ENCODE measurements at places on chromosomes 2 and 18.

DNA sequence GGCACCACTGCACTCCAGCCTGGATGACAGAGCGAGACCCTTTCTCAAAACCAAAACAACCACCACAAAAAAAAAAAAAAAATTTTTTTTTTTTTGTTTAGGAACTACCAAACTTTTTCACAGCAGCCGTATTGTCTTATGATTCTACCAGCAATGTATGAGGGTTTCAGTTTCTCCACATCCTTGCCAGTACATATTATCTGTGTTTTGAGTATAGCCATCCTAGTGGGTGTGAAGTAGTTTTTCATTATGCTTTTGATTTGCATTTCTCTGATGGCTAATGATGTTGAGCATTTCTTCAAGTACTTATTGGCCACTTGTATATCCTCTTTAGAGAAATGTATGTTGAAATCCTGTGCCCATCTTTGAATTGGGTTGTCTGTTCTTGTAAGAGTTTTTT, 51.7 kb downstream of the COX7A2L start:
- no peak for DNase-seq

- no peak for DNase-seq
Measured at GRCh38 chr2:60215386-60215901, 338.0 kb downstream of the BCL11A start.

- no peak for DNase-seq
Measured at GRCh38 chr2:206518997-206519396, 75.7 kb downstream of the ADAM23 start.

DNA sequence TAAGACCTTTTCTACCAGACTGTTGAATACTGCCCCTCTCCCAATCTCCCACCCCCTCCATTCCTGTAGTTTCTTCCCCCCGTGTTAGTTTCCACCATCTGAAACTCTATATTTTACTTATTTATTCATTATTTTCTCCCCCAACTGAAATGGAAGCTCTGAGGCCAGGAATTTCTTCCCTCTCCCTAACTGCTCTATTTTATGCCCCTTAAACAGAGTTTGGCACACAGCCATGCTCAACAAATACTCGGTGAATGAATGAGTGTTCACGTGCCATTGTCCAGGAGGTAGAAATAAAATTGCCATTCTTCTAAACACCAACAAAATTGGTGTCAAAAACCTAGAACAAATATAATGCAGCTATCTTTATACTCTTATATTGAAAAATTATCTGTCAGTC, 5.6 kb downstream of the ITGB1BP1 start:
- no peak for DNase-seq

- no peak for DNase-seq
Measured at GRCh38 chr2:128631698-128632500, 313.2 kb upstream of the HS6ST1 start.

DNA sequence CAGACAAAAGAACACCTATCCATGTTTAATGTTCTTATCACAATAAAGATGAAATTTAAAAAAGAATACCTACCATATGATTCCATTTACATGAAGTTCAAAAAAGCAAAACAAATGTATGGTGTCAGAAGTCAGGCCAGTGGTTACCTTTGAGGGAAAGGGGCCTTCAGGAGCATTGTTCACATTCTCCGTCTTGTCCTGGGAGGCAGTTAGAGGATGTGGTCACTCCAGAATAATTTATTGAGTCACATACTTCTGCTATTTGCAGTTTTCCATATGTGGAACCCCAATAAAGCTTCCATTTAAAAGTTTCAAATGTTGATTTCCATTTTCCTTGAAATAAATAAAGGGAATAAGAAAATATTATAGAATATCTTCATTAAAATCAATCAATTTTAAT, 41.6 kb upstream of the POU3F3 start:
- DNase-seq: no peak

- DNase-seq: no peak
Measured at GRCh38 chr2:168703926-168704325, 98.5 kb upstream of the NOSTRIN start.

GRCh38 chr2:141529659-141530058, 601.2 kb downstream of the LRP1B start:
- DNase-seq: no peak

GRCh38 chr18:64982414-64983055, 768.3 kb upstream of the CDH7 start:
- no peak for DNase-seq

DNA sequence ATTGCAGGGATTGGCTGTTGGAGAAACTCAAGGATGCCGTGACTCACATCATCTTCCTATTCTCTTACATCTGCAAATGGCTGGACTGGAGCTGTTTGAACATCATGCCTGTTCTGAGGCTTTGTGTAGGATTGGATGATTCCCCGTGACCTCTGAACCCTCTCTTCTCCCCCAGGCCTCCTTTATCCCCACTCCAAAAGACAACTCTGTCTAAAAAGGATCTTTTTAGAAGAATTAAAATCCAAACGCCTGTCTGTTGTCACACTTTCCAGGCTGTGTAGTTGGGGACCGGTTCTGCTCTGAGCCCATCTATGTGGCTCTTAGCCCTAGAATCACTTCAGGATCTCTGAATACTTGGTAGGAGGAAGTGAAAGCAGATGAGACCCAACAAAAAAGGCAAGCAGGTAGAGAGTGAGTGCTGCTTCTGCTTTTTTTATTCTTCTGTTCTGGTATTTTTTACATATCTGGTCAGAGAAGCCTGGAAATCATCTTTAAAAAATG, 565 bp downstream of the SP140 start:
- no peak for DNase-seq

- DNase-seq: no peak
Measured at GRCh38 chr2:144461308-144461766, 58.6 kb downstream of the ZEB2 start.

- no peak for DNase-seq
Measured at GRCh38 chr2:170712653-170713542, 2.2 kb upstream of the SP5 start.

- no peak for DNase-seq
Measured at GRCh38 chr18:71902482-71902881, 641.7 kb downstream of the CBLN2 start.

DNA sequence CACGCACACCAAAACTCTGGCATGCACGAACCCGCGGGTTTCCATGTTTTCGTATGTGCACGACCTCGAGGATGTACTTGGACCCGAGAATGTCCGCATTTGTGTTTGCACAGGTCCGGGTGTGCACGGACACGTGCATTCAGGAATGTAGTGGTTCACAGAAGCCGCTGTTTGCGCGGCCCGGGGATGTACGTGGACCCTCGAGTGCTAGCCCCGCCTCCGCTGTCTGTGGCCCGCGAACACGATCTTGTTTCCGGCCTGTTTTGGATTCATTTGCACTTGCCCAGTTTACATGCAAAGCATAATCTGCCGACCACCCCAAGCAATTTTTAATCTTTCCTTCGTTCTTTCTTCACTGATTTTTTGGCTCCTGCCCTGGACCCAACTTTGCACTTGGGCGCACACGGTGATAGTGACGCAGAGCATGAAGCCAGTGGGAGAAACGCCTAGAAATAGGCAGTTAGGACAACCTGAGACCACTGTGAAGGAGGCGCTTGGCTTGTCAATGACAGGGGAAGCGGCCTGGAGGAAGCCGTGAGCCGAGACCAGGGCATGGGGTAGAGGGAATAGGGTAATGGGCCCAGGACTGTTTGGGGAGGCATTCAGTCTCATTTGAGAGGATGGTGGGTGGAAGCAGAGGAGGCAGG, 45.4 kb upstream of the PTMA start:
- DNase-seq: no peak

- no peak for DNase-seq
Measured at GRCh38 chr18:69691008-69691760, 256.5 kb downstream of the CD226 start.

GRCh38 chr2:80300346-80300745, 4.2 kb downstream of the LRRTM1 start:
- DNase-seq: no peak

GRCh38 chr2:219215871-219216534, 2.8 kb downstream of the ABCB6 start:
- no peak for DNase-seq

DNA sequence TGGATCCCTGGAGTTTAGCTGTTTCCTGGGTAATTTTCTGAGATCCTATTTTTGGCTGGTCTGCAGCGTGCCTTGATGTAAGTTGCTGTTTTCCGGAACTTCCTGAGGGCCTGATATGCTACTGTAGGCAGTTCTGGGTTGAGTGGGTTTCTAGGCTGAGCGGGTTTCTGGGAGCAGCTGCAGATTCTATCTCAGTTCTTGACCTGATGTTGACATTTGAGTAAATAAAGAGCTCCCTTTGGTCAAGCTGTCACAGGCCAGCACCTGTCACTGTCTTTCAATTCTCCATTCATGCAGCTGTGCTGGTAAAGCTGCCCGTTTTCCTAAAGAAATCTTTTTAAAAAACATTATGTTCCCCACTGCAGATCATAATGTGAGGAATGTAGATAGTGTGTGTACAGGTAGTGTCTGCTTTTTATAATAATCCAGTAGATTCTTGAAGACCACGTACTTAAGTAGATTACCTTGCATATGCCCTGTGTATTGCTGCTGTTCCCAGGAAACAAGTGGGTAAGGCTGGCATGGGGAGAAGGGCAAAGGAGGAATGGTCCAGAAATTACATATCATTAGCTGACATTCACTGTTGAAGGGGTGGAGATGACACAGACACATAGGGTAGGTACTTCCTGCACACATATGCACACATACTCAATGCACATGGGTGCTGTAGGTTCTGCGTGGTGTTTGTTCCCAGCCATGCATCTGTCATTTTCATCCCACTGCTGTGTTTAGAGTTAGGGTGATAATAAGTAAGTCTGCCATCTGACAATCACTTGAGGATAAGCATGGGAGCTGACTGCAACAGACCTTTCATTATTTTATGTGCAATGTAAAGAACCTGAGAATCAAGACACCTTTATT, 25.9 kb downstream of the CD28 start:
- no peak for DNase-seq

DNA sequence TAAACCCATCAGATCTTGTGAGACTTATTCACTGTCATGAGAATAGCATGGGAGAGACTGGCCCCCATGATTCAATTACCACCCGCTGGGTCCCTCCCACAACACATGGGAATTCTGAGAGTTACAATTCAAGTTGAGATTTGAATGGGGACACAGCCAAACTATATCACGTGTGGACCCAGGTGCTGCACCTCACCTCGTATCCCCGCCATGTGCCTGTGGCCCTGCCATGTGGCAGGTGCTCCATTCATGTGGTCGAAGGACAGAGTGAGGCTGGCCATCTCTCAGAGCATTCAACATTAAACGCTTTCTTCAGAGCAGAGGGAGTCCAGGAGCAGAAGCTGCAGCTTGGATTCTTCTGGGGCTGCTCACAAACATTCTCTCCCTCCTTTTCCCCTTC, 32.3 kb downstream of the MROH2A start:
- no peak for DNase-seq

DNA sequence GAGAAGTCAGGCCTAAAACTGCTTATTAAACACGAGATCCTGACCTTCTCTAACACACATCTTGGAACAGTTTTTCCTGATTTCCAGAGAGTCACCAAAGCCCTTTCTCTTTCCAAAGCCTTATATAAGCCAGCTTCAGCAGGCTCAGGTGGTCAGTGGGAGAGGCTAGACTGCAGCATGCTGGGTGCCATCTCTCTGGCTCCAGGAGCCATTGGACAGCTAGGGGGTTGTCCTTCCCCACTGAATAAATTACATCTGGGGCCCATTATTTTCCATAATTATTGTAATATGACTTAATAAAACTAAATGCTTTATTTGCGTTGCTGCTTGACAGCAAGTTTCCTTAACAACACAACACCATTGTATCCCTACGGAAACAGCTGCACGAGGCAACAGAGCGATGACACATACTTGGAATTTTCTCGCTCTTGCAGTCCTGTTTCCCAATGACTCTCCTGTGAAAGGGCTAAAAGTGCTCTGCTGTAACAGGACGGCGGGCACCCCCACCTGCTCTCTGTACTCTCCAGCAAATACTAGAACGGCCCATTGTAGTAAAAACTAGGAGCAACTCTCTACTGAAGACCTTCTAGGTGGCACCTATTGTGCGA, 160.6 kb downstream of the RNF144A start:
- no peak for DNase-seq

DNA sequence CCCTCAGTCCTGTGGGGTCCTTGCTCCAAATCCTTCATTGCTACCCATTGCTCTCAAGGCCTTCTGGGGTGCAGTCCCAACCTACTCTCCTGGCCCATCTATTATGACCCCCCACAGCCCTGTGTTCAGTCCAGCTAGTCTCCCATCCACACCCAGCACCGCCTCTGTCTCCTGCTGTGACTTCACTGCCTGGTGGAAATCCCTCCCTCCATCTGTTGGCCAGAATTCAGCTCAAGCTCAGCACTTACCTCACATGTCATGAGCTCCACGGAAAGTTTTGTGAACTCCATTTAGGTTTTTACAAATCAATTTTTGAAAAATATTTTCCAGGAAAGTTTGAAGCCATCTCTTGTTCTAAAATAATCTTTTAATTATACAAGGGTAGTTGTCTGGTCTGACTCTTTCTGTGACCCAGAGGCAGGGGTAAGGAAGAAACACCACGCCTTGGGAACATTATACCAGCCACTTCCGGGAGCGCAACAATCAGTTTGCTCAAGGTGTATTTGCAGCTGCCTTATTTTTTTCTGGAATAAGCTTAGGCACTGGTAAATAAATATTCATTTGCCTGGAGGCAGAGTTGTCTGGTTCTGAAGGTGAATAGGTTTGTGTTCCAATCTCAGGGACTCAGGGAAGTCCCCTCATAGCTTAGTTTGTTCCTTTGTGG, 110.8 kb downstream of the VIT start:
- DNase-seq: no peak

GRCh38 chr2:64766841-64767669, 113.3 kb upstream of the SERTAD2 start:
- no peak for DNase-seq

GRCh38 chr2:196233021-196233804, 61.8 kb upstream of the STK17B start:
- DNase-seq: no peak

DNA sequence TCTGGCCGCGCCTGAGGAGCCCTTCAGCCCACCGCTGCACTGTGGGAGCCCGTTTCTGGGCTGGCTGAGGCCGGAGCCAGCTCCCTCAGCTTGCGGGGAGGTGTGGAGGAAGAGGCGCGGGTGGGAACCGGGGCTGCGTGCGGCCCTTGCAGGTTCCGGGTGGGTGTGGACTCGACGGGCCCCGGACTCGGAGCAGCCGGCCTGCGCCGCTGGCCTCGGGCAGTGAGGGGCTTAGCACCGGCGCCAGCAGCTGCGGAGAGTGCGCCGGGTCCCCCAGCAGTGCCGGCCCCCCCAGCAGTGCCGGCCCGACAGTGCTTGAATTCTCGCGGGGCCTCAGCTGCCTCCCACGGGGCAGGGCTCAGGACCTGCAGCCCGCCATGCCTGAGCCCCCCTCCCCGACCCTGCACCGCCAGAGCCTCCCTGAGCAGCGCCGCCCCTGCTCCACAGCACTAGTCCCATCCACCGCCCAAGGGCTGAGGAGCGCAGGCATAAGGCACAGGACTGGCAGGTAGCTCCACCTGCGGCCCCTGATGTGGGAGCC, 534.2 kb downstream of the ZNF804A start:
- no peak for DNase-seq

Data from stimulated activated CD8-positive, alpha-beta memory T cell treated with anti-CD3 and anti-CD28 coated beads, Interleukin-15, amount 100 ng/mL, for 24 hours (primary cell).